B cell (primary cell): ENCODE measurements at places on chromosomes 11 and 22. TPM values are rescaled to one million over a fixed set of nuclear protein-coding genes. Genes with fewer than 3 reads are reported as not detected.

The UBQLNL gene
- total RNA-seq: 1.3 and 1.4 TPM in 2 replicates

DNA sequence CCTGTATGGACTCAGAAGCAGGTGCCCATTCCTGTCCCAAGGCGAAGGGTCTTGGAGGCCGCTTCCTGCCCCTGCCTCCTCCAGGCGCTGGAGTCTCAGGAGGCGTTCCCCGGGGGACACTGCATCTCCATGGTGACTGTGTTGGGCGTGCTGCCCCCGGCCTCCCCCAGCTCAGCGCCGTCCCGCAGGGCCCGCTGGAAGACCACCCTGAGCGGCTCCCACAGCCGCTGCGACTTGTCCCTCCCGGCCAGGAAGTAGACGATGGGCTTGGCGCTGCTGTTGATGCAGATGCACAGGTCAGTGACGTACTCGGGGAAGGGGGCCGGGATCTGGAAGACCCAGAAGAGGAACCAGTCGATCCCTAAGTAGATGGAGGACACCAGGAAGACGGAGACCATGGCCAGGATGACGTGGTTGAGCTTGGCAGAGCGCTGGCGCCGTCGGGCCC lies 7.8 kb downstream of the MRGPRF start:
- DNase-seq: no peak

DNA sequence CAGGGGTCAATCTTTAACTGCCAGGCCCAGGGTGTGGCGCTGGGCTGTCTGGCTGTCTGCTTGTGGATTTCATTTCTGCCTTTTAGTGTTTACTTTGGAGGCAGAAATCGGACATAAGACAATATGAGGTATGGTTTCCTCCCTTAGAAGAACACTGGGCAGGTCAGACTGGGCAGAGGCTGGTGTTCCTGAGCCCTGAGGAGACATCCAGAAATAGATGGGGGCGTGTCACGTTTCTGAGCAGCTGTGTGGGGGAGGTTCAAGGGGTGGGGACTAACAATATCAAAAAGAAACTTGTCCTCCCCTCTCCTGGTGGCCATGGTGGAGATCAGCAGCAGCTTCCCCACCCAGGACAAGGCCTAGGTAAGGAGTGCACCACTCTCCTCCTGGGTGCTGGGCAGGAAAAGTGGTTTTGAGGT lies at the start of gene ART1:
TSS of gene ART1 (plus strand) at position 312 of the 419 bp plus-strand sequence. CDS start 14,086 bp downstream, outside the sequence.
- DNase-seq: no peak

- DNase-seq: no peak
Measured at GRCh38 chr11:14552089-14552488, 31.9 kb upstream of the PSMA1 start.

The CREBZF gene
- total RNA-seq: 109 and 110 TPM in 2 replicates

The BLID gene
- not detected in 2 replicates for total RNA-seq

GRCh38 chr11:61757213-61757862 lies 4.9 kb downstream of the MYRF start:
- DNase-seq: no peak

The MS4A3 gene
- total RNA-seq: not detected in 2 replicates
